Cardiac ventricle fibroblast (primary cell): ENCODE measurements at places on chromosomes 1 and 21. TPM values are rescaled to one million over a fixed set of nuclear protein-coding genes. Genes with fewer than 3 reads are reported as not detected.

TMEM240 gene
- total RNA-seq: 1.2 and 5.8 TPM in 2 replicates

LYPD8 gene
- not detected in 2 replicates for total RNA-seq

FCRL6 gene
- not detected in 2 replicates for total RNA-seq

TMEM79 gene
- total RNA-seq: 1.1 and 2.1 TPM in 2 replicates

SLAMF9 gene
- not detected in 2 replicates for total RNA-seq

C2CD2 gene
- total RNA-seq: 26.9 and 39.0 TPM in 2 replicates

COL6A2 gene
- total RNA-seq: 5,191 and 6,443 TPM in 2 replicates

MTARC2 gene
- 11.8 and 12.2 TPM in 2 replicates for total RNA-seq

DDR2 gene
- total RNA-seq: 95.1 and 106 TPM in 2 replicates

FALEC gene
- total RNA-seq: not detected in 2 replicates

GSTM1 gene
- not detected in 2 replicates for total RNA-seq

VSIG8 gene
- not detected in 2 replicates for total RNA-seq

SMG7 gene
- total RNA-seq: 22.3 and 28.9 TPM in 2 replicates

OR2M3 gene
- not detected in 2 replicates for total RNA-seq

KRTAP19-6 gene
- total RNA-seq: not detected in 2 replicates

PHLDA3 gene
- total RNA-seq: 100 and 108 TPM in 2 replicates

CALML6 gene
- total RNA-seq: 0.10 and 0.44 TPM in 2 replicates

VASH2 gene
- total RNA-seq: 0.54 and 0.56 TPM in 2 replicates

RCAN3 gene
- total RNA-seq: 2.2 and 6.9 TPM in 2 replicates

IKBKE gene
- 4.4 and 7.4 TPM in 2 replicates for total RNA-seq

DNAJC28 gene
- total RNA-seq: 1.5 and 3.2 TPM in 2 replicates

RGS4 gene
- total RNA-seq: 421 TPM in 2 replicates

ADCY10 gene
- total RNA-seq: 0.06 TPM in 1 of 2 replicates, not detected in the other

LHX8 gene
- not detected in 2 replicates for total RNA-seq

FAM72A gene
- 0.98 and 2.3 TPM in 2 replicates for total RNA-seq
